Foreskin fibroblast (primary cell): ENCODE measurements at places on chromosomes 1 and 21.

DNA sequence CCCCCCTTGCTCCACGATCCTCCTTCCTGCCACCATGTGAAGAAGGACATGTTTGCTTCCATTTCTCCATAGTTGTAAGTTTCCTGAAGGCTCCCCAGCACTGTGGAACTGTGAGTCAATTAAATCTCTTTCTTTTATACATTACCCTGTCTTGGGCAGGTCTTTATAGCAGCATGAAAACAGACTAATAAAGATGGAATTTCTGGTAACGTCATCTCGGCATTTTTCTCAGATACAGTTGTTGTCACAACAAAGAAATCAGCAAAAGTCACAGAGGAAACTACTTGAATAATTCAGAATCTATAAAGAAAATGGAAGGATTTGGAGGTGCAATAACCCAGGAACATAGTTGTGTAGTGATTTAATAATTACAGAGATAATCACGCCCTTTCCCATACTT lies 4.4 kb downstream of the APCS start:
- no peak for DNase-seq

DNA sequence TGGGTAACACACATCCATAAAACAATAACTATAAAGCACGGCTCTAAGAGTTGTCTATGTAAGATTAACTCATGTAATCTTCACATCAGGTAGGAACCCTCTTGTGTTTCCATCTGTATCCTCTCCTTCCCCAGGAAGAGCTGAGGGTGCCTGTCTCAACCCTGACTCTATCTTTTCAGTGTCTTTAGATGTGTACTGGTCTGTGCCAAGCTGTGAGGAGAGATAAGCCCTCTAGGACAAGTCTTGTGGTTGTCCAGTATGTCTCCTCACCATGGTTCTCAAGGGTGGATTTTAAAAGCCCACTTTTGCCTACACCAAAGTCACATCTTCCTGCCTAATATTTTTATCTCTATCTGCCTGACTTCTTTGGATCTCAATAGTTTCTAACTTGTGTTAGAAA lies 300.1 kb downstream of the KCNT2 start:
- DNase-seq, result no peak

DNA sequence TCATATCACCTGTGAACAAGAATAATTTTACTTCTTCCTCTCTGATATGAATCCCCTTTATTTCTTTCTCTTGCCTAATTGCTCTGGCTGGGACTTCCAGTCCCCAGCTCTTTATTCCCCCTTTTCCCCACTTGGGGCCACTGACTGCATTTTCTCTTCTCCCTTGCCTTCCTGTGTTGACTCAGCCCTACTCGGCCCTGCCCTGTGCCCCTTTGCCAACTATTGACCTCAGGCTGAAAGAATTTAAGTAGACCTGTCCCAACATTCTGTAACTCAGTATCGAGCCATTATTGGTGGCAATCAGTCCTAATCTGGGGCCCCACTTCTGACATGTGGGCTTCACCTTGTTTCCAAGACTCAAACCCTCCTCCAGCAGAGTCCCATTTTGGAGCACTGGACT lies 60.6 kb upstream of the STUM start:
- DNase-seq, result no peak

DNA sequence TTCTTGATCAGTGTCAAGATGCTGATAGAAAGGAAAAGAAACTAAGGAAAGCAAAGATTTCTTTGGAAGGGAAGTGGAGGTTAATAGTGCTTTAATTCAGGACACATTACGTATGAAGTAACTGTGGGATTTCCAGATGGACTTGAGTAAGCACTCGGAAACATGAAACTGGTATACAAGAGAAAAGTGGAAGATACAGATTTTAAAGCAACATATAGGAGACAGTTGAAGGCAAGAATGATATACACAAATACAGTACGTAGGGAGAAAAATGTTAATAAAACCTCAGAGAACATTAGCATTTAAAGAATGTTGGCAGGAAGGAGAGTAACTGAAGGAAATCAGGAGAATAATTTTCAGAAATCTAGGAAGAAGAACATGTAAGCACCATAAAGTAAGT lies 730.9 kb upstream of the ADGRL2 start:
- DNase-seq, result no peak

DNA sequence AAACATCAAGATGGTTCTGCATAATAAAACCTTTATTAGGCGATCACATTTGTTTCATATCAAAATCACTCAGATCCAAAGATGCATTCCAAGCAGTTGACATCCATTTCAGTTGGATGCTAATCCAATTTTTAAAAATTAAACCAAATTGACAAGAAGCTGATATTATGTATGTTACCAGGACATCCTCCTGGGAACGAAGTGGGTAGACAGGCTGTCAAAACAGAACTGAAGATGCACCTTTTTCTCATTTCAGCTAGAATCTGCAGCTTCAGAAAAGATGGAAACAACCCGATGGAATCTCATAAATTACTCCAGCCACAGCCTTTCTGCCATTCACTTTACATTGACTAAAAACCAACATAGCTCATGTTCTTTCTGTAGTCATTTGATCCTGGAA lies 268.4 kb downstream of the PLPP3 start:
- DNase-seq, result no peak

- DNase-seq, result no peak
Observed at GRCh38 chr1:198978523-198978922, 339.7 kb downstream of the PTPRC start.

GRCh38 chr1:83715550-83715949 lies 283.4 kb downstream of the TTLL7 start:
- no peak for DNase-seq

GRCh38 chr1:202101184-202101583 lies 21.5 kb upstream of the GPR37L1 start:
- no peak for DNase-seq

DNA sequence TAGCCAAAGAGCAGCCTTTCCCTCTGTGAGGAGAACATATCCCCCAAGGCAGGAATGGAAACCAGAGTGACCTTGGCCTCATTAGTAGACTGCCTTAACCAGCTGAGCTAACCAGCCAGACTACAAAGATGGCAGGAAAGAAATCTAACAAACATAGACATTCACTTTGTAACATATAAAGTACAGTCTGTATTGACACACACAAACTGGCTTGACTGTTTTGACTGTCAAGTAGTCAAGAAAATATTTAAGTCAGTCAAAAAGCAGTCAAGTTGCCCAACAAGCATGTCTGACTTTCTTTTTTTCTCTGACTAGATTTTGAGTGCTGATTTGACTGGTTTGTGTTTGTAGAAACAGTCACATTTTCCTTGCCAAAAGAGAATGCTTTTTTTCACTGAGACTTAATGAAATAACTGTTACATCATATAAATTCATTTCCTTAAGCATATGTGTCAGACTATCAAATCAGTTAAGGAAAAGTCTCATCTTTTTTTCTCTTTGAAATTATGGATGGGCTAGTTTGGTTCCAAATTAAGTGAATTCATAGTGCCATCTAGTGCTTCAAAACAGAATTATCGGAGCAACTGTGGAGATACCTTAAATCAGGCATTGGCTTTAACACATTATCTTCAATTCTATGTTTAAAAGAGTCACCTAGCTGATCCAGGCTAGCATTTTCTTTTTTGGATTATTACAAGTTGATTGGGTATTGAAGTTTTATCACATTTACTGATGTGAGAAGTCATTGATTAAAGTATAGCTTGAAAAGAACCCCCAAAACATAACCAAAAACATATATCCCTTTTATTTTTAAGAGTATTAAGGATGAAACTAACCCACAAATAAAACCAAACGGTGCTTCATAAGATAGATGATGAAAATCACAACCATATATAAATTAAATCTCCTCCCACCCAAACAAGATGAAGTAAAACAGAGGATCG lies 75.0 kb downstream of the ATP6V1G3 start:
- peak; percentile 32 for DNase-seq

DNA sequence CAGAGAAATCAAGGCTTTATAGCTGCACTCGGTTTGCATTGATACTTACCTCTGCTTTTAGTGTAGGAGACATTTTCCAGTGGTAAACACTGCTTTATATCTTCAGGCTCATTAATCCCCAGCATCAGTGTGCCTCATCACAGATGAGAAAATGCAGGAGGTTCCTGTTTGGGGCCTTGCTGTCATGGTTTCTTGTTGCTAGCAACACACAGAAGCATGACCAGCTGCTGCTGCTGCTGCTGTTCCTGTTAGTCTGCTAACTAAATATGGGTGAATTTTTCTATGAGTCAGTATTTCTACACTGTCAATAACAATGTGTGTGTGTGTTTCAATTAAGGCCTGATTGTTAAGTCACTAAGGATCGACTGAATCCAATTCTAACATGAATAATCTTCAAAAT lies 85.8 kb upstream of the RGS1 start:
- DNase-seq, result peak; percentile 91

- DNase-seq, result no peak
Observed at GRCh38 chr21:43301409-43302061, 125.4 kb downstream of the SIK1 start.

DNA sequence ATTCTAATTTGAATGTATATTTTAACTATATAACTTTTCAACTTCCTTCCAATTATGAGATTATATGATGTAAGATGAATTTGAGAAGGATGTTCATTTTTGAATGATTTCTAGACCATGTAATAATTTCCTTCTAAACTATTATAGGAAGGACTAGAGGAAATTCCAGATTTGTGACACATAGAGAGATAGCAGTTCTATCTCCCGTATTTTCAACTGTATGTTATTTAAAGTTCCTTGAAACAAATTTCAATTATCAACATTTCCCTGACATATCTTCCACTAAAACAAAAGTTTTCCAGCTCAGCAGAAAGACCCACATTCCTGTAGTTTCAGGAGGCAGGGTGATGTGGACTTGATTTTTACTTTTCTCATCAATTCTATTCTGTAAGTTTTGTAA lies 396.7 kb upstream of the C1orf87 start:
- DNase-seq, result peak; percentile 28

GRCh38 chr1:204384636-204385352 lies 25.1 kb upstream of the PLEKHA6 start:
- peak; percentile 78 for DNase-seq

- peak; percentile 51 for DNase-seq
Observed at GRCh38 chr1:64574301-64574700, 104.4 kb downstream of the CACHD1 start.

GRCh38 chr1:201020721-201021629 lies 2.5 kb downstream of the KIF21B start:
- no peak for DNase-seq

GRCh38 chr1:169044296-169044695 lies 62.2 kb upstream of the ATP1B1 start:
- DNase-seq, result no peak

DNA sequence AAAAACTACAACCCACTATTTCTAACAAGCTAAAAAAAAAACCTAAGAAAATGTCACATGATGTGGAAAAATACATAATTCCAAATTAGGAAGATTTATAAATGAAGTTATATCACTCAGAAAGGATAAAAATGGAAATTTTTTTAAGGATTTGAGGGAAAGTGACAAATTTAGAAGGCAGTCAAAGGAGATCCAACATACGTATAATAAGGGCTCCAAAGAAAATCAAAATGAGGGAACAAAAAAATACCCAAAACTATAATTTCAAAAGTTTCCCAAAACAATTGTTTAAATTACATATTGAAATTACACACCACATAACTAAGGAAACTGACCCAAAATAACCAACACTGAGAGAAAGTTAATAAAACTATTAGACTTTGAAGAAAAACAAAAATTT lies 381.1 kb upstream of the KAZN start:
- DNase-seq, result no peak

- no peak for DNase-seq
Observed at GRCh38 chr1:909861-910310, 13.8 kb upstream of the SAMD11 start.
